Vagina (tissue), 2 donors: ENCODE measurements at places on chromosomes 1 and 21. TPM values are rescaled to one million over a fixed set of nuclear protein-coding genes. Genes with fewer than 3 reads are reported as not detected.

NLRP3 gene
- total RNA-seq, result 1.7 TPM

GRCh38 chr1:118323246-118323645, 138.2 kb upstream of the SPAG17 start:
- H3K4me1 ChIP-seq, result no peaks in the 10 kb centered on the region
- H3K36me3 ChIP-seq, result no peaks in the 10 kb centered on the region
- no peak overlapping the region for H3K27ac ChIP-seq
- DNase-seq, result no peak

GRCh38 chr1:48878191-48878940, 101.7 kb upstream of the BEND5 start:
- H3K4me1 ChIP-seq, result peaks cover 14% of the 10 kb centered on the region
- no peak for DNase-seq
- no peak overlapping the region for H3K27ac ChIP-seq
- no peak overlapping the region for H3K4me3 ChIP-seq

SPRR1B gene
- 216 TPM for total RNA-seq

GRCh38 chr1:206736878-206737728, 33.5 kb upstream of the IL19 start:
- H3K36me3 ChIP-seq, result no peaks in the 10 kb centered on the region
- no peak overlapping the region for H3K4me3 ChIP-seq
- H3K4me1 ChIP-seq, result peaks cover 18% of the 10 kb centered on the region
- no peaks in the 10 kb centered on the region for H3K27me3 ChIP-seq

LAMC1 gene
- total RNA-seq, result 217 TPM

ADCY10 gene
- not detected for total RNA-seq

DNA sequence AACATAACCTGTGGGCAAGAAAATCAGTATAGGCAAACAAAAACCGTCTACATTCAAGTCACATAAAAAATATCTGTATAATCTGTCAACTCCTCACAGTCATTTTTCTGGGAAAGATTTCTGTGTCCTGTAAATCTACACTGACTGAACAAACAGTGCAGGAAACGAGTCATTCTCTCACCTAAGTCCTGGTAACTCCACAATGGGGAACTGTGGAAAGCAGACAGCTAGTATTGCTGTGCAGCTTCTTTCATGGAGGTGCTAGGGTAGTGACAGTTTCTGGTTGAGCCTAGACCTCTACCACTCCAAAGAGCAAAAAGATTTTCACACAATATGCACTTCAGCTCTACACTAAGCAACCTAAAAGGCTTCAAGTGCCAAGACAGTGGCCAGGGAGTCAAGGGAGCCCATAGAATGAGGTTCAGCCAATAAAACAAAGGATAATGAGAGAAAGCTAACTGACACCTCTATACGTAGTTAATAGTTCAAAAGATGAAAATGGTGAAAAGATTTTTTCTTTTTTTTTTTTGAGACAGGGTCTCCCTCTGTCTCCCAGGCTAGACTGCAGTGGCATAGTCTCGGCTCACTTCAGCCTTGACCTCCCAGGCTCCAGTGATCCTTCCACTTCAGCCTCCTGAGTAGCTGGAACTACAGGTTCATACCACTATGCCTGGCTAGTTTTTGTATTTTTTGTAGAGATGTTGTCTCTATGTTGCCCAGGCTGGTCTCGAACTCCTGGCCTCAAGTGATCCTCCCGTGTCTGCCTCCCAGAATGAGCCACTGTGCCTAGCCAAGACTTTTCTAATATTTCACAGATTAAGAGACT, 5.5 kb downstream of the PTP4A2 start:
- no peaks in the 10 kb centered on the region for H3K27me3 ChIP-seq
- peak overlapping the region; percentile 96 for H3K27ac ChIP-seq
- peaks cover 87% of the 10 kb centered on the region for H3K4me1 ChIP-seq
- H3K4me3 ChIP-seq, result no peak overlapping the region
- no peaks in the 10 kb centered on the region for H3K36me3 ChIP-seq
- no peak for DNase-seq

DNA sequence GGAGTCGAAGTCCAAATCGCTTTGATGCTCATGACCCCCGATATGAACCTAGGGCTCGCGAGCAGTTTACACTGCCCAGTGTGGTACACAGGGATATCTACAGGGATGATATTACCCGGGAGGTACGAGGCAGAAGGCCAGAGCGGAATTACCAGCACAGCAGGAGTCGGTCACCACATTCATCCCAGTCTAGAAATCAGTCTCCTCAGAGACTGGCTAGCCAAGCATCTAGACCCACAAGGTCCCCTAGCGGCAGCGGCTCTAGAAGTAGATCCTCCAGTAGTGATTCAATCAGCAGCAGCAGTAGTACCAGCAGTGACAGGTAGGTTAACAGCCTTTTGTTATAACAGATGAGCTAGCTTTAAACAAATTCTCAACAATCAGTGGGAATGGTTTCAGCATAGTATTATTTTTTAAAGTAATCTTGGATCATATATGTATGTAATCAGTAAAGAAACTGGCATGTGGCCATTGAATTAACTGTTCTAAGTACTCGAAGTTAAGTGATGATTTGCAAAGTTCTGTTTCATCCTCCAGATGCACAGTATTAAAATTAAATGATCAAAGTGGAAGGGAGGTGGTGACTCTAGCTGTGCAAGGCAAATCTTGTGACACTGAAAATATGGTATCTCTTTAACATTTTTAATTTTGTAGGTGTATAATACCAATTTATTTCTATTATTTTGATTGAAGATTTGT, 29.0 kb downstream of the SPEN start:
- H3K27ac ChIP-seq, result no peak overlapping the region
- peaks cover 18% of the 10 kb centered on the region for H3K4me1 ChIP-seq
- DNase-seq, result no peak
- no peak overlapping the region for H3K4me3 ChIP-seq

DNA sequence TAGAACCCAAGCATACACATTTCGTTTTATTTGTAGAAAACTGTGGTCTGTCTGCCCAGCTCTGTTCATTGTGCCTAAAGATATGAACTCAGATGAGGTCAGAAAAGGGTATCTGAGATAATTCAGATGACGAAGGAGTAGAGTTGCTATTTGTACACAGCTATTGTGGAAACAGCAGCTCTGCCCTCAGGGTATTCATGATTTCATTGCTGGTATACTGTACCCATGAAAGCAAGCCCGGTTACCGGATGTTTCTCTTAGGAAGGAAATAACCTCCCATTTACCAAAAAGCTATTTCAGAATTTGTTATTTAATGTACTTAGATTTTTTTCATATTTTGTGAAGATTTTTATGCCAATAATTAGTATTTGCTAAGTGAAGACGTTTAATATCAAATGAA, 37.8 kb downstream of the SMAP2 start:
- H3K36me3 ChIP-seq, result peaks cover 49% of the 10 kb centered on the region
- H3K4me1 ChIP-seq, result no peaks in the 10 kb centered on the region
- no peak overlapping the region for H3K27ac ChIP-seq
- no peak overlapping the region for H3K4me3 ChIP-seq
- DNase-seq, result no peak
- H3K27me3 ChIP-seq, result no peaks in the 10 kb centered on the region

- no peaks in the 10 kb centered on the region for H3K27me3 ChIP-seq
- no peak overlapping the region for H3K27ac ChIP-seq
- DNase-seq, result no peak
- no peaks in the 10 kb centered on the region for H3K36me3 ChIP-seq
- H3K4me3 ChIP-seq, result no peak overlapping the region
- H3K4me1 ChIP-seq, result peaks cover 5% of the 10 kb centered on the region
These were observed 270.0 kb upstream of the VAMP3 start for GRCh38 chr1:7501084-7501491.
